Activated naive CD8-positive, alpha-beta T cell treated with anti-CD3 and anti-CD28 coated beads, Interleukin-2, amount 50 U/mL, for 24 hours (primary cell): ENCODE measurements at places on chromosomes 2 and 18.
A peak's percentile ranks its signal among the peaks of the same experiment; 100 is the strongest.

- DNase-seq: no peak
Measured at GRCh38 chr2:236223675-236224074, 40.5 kb downstream of the ASB18 start.

- DNase-seq: no peak
Measured at GRCh38 chr2:118151831-118152230, 63.6 kb downstream of the INSIG2 start.

DNA sequence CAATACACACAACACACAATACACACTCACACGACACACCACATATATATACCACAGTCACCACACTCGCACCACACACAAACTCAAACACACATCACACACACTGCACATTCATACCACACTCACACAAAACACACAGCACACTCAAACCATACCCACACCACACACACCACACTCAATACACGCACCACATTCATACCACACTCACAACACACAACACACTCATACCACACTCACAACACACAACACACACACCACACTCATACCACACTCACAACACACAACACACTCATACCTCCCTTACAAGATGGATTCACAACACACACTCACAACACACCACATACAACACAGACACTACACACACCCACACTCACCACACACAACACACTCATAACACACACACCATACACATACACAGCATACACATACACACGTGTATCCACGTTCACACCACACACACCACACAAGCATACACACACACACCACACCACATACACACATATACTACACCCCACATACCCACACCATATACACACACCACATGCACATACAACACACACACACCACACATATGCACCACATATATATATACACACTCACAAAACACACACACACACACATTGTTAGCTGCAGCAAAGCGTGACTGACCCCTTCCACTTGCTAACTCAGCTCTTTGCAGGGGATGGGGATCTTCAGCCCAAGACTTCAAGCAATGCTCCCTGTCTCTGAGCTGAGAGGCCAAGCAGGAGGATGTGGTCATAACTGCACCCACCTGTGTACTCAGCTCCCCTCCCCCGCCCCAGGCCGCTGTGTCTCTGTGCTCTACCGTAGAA is 59.0 kb downstream of the SDC1 start:
- DNase-seq: no peak

DNA sequence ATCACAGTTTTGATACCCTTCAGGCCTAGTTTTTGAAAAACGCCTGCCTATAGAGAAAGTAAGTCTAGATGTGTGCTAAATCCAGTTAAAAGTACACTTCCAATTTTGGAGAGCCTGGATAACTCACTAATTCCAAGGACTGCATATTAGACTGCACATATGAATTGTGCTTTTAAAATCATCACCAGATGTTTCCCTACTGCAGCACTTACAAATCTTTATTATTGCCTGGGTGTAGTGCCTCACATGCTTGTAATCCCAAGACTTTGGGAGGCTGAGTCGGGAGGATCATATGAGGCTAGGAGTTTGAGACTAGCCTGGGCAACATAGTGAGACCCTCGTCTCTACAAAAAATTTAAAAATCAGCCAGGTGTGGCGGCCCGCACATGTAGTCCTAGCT is 35.9 kb upstream of the HTR2B start:
- DNase-seq: no peak

DNA sequence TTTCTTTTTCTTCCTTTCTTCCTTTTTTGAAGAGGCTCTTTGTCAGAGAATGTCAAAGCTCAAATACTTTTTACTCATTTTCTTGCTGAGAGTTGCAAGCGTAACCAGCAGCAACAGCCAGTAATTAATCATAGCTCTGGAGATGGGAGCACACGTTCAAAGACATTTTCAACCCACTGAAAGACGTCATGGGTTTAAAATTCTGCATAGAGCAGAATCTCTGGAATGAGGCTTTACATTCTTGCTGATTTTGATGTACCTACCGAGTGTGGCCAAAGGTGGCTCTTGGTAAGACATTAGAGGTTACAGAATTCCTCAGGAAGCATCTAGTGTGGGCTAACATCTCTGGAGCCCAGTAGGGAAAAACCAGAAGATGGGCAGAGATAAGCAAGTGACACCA is 292.5 kb downstream of the MTX2 start:
- DNase-seq: no peak

DNA sequence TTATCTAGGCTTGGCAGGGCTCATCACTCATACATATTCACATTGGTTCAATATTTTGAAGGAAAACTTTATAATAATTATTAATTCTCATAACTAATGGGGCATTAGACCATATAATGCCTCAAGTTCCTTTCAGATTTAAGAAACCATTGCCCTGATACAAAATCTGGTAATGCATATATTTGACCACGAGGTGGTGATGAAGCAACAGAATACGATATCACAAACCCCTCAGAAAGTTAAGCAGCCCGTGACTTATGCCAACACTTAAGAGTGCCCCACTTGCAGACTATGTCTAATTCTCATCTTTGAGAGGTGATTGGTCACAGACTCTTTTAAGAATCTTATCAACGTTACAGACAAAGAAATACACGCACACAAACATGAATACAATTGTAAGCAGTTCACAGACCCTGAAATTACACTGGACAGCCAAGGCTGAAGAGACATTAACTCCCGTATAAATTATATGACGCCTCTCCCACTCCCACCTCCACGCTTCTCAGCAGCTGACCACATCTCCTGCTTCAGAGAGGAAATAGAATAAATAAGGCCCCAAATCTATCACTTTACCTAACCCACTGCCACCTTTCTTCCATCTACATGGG is 20.7 kb upstream of the DNAH6 start:
- DNase-seq: no peak

DNA sequence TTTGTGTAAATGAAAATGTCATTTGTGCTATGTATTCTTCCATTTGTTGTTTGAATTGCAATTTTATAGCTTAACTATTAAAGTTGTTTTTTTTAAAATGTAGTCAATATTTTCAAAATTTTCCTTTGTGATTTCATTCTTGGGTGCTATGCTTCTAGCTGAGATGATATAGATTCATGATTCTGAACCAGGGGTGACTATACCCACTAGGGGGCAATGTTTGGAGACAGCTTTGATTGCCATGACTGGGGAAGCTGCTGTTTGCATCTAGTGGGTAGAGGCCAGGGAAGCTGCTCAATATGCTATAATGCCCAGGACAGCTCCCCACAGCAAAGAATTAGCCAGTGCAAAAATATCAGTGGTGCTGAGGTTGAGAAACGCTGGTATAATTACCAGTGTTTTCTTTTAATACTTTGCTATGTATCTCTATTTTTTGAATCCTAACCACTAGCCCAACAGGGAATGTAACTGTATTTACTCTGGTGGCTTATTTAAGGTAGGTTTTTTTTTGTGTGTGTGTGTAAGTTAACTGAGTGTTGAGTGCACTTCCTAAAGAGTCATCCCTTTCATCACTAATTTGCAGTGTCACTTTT is 99.7 kb downstream of the MEP1B start:
- DNase-seq: peak; percentile 24

DNA sequence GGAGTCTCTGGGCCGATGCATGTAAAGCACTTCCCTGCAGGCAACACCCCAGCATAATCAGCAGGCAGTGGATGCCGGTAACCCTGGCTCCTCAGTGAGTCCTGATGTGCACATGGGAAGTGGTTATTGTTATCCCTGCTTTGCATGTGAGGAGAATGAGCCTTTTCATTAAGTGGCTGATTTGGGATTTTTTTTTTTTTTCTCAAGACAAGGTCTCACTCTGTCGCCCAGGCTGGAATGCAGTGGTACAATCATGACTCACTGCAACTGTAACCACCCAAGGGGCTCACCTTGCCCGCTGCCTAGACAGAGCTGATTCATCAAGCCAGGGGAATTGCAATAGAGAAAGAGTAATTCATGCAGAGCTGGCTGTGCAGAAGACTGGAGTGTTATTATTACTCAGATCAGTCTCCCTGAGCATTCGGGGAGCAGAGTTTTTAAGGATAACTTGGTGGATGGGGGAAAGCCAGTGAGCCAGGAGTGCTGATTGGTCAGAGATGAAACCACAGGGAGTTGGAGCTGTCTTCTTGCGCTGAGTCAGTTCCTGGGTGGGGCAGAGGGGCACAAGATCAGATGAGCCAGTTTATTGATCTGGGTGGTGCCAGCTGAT is 95.4 kb downstream of the SOCS6 start:
- no peak for DNase-seq

GRCh38 chr18:32183503-32183902 is 6.3 kb upstream of the MEP1B start:
- no peak for DNase-seq

DNA sequence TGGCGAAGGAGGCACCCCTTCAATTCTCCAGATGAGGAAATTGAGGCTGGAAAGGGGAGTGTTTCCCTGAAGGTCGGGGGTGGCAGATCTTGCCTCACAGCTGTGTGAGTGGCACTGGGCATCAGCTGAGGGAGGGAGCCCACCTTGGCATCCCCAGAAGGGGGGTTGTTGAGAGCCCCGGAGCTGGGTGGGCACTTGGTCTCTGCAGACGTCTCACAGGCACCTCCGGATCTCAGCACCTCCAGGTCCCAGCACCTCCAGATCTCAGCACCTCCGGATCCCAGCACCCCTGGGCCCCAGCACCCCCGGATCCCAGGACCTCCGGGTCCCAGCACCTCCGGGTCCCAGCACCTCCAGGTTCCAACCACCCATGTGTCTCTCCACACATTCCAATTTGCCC is 137.9 kb downstream of the NFATC1 start:
- no peak for DNase-seq

GRCh38 chr2:113218283-113219091 is 44.7 kb downstream of the PSD4 start:
- DNase-seq: no peak

DNA sequence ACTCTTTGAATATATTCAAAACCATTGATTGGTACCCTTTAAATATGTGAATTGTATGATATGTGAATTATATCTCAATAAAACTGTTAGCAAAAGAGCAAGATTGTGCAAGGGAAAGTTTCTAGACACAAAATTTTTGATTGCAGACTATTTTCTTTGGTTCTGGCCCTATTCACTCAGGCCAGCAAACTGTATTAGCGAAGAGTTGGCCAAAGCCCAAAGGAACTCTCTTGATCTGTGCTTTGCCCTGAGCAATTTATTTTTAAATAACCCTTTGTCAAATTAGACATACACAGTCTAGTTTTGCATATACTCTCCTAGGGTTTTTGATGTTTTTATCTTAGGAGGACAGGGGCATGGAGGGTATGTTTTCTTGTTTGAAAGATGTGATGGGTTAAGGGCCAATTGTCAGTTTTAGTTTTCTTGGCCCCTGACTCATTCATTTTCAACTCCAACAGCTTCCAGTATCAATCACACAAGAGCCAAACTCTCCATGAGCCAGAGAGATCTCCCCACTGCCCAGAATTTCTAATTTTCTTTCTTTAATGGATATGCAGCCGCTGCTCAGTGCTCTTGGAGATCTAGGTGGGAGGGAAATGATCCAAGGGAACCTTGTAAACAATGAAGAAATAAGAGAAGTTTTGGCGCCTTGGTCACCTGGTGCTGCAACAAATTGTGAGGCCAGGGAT is 231.5 kb downstream of the SRBD1 start:
- DNase-seq: no peak

DNA sequence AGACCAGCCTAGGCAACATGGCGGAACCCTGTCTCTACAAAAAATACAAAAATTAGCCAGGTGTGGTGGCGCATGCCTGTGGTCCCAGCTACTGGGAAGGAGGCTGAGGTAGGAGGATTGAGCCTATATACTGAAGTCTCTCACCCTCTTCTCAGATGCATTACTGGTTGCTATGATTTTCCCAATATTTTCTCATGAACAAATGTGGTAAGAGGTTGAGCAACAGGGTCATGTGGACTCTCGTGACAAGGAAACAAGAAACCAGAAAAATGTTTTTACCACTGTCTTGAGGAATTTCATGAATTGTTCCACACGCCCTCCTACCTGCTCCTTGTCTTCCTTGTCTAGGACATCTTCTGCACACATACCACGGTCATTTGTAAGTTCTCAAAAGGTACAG is 12.4 kb downstream of the LMAN2L start:
- no peak for DNase-seq

DNA sequence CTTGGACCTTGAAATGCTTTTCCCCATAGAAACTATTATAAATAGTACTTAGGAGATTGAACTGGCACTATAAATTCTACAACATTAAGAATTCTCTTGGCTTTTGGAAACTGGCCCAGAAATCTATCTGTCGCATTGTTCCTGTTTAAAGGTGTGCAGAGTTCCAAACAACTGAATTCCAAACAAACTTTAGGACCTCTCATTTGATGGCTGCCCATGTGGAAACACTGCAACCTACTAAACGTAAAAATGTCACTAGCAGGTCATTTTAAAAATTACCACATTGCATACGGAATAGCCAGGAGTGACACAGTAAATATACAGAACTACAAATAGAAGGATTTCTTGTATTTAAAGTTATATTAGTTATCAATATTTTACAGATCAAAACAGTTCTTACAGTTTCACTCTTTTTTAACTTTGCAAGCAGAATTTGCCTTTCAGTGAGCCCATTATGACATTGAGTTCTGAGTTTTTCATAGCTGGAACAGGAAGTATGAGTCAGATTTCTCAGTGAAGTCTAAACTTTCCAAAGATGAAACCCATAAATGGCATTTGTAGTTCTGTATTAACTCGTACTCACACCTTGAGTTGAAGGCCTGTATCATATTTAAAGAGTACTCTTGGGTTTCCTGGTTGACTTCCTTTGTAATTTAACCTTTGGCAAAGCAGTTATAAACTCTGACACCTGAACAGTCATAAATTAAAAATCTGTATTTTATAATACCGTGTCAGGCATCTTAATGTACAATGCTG is 142.3 kb upstream of the BOD1L2 start:
- no peak for DNase-seq

DNA sequence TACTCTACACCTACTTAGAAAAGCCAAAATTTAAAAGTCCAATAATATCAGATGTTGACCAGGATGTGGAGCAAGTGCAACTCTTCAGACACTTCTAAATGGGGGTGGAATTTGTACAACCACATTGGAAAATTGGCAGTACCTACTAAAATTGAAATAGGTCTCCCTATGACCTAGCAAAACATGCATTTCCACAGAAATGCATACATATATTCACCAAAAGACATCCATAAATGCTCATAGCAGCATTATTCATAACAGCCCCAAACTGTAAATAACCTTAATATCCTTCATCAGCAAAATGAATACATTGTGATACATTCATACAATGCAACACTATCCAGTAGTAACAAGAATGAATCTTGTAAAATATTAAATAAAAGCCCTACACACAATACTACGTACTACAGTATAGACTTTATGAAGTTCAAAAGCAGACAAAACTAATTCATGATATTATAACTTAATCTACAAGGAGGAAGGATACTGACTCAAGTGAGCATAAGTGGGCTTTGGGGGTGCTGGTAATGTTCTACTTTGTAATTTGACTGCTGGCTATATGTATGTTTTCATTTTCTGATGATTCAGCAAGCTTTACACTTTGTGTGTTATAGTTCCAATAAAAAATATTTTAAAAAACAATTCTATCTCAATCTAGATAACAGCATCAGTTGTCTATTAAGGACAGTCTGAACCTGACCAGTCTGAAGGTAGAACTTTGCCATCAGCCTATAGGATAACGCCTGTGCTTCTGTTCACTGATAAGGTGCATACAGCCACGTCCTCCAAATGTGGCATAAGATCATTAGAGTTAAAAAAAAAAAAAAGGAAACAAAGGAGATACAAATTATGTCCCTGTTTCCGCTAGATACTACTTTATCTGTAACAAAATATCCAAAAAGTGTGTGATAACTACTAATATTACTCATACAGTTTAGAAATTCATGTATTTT is 6.6 kb upstream of the TNFRSF11A start:
- DNase-seq: no peak
